ENCODE measurements at places on chromosomes 13 and 19. TPM values are rescaled to one million over a fixed set of nuclear protein-coding genes. Genes with fewer than 3 reads are reported as not detected.

DNA sequence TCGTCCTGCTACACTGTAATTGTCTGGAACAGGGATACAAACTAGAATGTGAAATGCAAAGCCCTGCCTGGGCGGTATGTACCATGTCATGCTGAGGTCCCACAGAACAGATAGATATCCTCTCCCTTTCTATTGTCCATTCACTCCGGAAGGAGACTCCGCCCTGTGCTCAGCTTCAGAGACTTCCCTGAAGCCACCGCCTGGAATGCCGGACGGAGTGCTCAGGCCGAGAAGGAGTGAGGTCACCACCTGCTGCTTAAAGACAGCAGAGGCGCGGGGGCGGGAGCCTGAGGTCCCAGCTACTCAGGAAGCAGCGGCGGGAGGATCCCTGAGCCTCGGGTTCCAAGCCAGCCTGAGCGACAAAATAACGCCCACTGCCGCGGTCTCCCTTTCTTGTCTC, 890 bp upstream of the ZNF611 start:
- H3K4me1 ChIP-seq, result no peaks in the 10 kb centered on the region
- no peak overlapping the region for H3K27ac ChIP-seq
- H3K4me3 ChIP-seq, result no peak overlapping the region
- no peaks in the 10 kb centered on the region for H3K27me3 ChIP-seq
- H3K36me3 ChIP-seq, result no peaks in the 10 kb centered on the region

- no peaks in the 10 kb centered on the region for H3K36me3 ChIP-seq
- H3K4me1 ChIP-seq, result no peaks in the 10 kb centered on the region
- DNase-seq, result no peak
Measured at GRCh38 chr13:111517641-111518010, 197.2 kb downstream of the TEX29 start.

DNA sequence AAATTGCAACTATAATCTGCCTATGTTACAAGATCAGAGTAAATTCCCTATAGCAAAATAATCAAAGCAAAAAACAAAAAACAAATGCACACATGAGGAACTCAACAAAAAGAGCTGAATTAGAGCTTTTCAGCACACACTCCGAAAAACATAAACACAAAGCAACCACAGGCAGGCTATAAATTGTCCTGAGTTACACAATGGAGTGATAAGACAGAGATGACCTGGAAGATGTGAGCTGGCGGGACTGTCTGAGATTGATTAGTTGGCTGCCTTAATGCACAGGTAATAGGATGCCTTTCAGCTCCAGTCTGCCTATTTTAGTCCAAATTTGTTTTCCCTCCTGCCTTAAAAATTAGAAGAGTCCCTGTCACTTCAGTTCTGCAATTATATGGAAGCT, 159.0 kb upstream of the FNDC3A start:
- H3K4me3 ChIP-seq, result no peak overlapping the region
- no peak overlapping the region for H3K27ac ChIP-seq
- DNase-seq, result peak; percentile 31
- no peaks in the 10 kb centered on the region for H3K36me3 ChIP-seq

GRCh38 chr13:51784097-51784496, 19.9 kb downstream of the DHRS12 start:
- H3K27ac ChIP-seq, result no peak overlapping the region
- peaks cover 14% of the 10 kb centered on the region for H3K4me1 ChIP-seq
- no peaks in the 10 kb centered on the region for H3K27me3 ChIP-seq
- no peak overlapping the region for H3K4me3 ChIP-seq
- no peak for DNase-seq
- no peaks in the 10 kb centered on the region for H3K36me3 ChIP-seq

DNA sequence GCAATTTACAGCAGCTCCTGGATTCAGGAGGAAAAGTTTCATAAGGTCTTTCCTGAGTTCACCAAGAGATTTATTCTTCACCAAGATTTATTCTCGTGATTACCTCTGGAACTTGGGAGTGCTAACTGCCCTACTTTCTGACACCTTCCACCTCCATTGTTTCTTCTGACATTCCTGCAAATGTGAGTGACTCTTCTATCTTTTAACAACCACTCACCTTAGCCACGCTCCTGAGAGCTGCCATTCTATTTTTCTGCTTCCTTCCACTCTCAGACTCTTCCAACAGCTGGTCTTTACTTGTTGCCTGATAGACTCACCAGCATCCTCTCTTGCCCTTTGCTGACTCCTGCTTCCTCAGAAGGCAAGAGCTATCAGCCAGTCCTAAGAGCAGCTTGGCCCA, 11.5 kb upstream of the CBY2 start:
- no peaks in the 10 kb centered on the region for H3K36me3 ChIP-seq
- H3K27ac ChIP-seq, result no peak overlapping the region
- peaks cover 3% of the 10 kb centered on the region for H3K27me3 ChIP-seq
- no peak for DNase-seq

DNA sequence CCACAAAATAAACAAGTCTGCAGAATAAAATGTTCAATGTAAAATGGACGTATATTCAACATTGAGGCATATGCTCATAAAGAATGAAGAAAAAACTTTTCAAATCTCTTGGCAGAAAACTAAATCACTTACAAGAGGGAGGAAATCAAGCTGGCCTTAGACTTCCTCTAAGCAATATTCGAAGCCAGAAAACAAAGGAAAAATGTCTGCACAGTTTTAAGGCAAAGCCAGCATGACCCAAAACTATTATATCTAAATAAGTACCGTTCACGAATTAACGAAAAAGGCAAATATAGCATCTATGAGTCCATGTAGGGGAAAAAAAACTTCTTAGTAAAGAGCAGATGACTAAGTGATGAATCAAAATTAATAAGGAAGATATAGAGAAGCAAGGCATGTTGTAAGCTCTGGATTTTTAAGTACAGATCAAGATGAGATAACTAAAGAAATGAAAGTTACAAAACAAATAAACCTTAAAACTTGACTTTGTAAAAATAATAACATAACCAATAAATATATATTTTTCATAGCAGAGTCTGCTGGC, 101.3 kb downstream of the KCNRG start:
- H3K36me3 ChIP-seq, result peaks cover 8% of the 10 kb centered on the region
- H3K27me3 ChIP-seq, result no peaks in the 10 kb centered on the region
- peaks cover 2% of the 10 kb centered on the region for H3K4me1 ChIP-seq
- DNase-seq, result peak; percentile 19

DNA sequence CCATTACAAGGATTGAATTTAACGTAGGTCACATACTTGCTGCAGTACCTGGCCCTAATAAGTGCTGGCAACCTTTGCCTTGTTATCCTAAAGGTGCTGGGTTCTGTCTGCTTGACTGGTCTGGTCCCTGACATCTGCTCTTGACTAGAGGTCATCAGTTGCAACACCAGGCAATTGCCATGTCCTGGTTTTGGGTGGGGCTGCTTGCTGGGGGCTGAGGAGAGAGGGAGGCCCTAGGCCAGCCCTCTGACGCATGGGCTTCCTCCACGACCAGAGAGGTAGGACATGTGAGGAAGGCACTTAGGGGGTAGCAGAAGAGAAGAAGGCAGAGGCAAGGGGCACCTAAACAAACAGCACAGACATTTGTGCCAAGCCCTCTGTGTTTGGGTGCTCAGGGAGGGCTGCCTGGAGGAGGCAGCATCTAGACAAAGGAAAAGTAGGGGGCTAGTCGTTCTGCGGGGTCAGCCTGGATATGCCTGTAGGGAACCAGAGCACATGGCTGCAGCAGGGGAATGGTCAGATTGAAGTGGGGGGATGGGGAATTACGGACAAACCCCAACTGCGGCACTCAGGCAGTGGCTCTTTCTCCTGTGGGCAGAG, 21.7 kb downstream of the VSTM2B start:
- H3K27me3 ChIP-seq, result no peaks in the 10 kb centered on the region
- no peak for DNase-seq
- no peak overlapping the region for H3K4me3 ChIP-seq
- no peaks in the 10 kb centered on the region for H3K4me1 ChIP-seq
- H3K27ac ChIP-seq, result no peak overlapping the region

DNA sequence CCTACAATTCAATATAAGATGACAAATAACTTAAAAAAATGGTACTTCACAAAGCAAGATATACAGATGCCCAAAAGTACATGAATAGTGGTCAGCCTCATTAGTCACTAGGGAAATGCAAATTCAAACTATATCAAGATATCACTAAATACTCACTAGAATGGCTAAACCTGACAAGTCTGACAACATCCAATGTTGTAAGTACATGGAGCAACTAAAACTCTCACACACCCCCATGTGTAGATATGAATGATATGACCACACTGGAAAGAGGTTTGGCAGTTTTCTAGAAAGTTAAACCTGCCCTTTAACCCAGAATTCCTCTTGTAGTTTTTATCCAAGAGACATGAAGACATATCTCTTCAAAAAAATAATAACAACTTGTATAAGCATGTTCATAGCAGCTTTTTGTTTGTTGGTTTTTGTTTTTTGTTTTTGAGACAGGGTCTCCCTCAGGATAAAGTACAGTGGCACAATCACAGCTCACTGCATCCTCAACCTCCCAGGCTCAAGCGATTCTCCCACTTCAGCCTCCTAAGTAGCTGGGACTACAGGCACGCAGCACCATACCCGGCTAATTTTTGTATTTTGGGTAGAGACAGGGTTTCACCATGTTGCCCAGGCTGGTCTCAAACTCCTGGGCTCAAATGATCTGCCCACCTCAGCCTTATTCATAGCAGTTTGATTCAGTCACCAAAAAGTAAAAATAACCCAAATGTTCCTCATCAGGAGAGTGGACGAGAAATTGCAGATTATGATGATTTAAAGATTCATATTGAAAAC, 55.1 kb downstream of the RFX2 start:
- no peak for DNase-seq
- H3K27me3 ChIP-seq, result no peaks in the 10 kb centered on the region
- no peak overlapping the region for H3K4me3 ChIP-seq
- H3K27ac ChIP-seq, result no peak overlapping the region
- H3K36me3 ChIP-seq, result no peaks in the 10 kb centered on the region

DNA sequence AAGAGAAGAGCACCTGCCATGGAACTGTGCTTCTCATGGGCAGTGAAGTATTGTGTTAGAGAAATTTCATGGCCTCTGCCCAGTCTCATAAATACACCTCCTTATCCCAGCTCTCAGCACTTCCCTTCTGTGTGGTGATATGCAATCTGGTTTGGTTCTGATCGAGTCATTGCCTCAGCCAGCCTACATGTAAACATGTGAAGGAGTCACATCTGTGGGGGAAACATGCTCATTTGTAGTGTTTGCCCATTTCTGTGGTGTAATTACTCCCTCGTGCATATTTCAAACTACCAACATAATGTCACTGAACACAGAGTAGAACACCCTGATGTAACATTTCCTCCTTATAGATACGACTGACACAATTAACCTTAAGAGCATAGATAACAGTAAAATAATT, 183.0 kb downstream of the DCT start:
- DNase-seq, result peak; percentile 51
- H3K27ac ChIP-seq, result no peak overlapping the region
- no peak overlapping the region for H3K4me3 ChIP-seq
- no peaks in the 10 kb centered on the region for H3K4me1 ChIP-seq
- no peaks in the 10 kb centered on the region for H3K36me3 ChIP-seq

DNA sequence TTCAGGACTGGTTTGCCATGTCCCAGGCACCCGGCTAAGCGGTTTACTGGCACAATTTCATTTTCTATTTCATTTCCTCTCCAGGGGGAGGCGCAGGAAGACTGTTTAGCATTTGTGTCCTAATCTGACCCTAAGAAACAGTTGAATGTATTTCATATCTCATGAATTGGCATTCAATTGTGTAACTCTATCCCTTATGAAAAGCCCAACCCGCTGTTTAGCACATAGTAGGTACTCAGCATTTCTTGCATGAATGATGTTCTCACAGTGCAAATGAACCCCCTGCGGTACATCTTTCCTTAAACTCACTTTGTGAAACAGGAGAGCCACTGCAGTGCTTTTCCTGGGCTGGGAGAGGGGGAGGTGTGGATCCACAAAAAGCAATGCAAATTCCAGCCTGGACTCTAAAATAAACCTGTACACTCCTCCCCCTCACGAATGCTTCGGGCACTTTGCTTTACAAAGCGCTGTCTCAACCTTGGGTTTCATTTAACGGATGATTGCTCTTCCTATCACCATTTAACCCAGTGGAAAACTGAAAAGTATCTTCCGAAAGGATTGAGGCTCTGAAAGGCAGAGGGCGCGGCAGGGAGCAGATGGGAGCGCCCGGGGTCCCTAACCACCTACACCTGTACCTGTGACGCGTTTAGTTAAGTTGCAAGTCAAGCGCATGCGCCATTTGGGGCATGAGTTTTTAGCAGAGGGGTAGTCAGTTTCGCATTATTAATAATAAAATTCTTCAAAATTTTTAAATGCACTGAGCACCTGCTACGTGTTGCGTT, 1.2 kb upstream of the EEF2 start:
- H3K27ac ChIP-seq, result peak overlapping the region; percentile 39
- H3K4me1 ChIP-seq, result peaks cover 13% of the 10 kb centered on the region
- H3K27me3 ChIP-seq, result no peaks in the 10 kb centered on the region
- peak overlapping the region; percentile 79 for H3K4me3 ChIP-seq
- peaks cover 32% of the 10 kb centered on the region for H3K36me3 ChIP-seq
- DNase-seq, result peak; percentile 73

DNA sequence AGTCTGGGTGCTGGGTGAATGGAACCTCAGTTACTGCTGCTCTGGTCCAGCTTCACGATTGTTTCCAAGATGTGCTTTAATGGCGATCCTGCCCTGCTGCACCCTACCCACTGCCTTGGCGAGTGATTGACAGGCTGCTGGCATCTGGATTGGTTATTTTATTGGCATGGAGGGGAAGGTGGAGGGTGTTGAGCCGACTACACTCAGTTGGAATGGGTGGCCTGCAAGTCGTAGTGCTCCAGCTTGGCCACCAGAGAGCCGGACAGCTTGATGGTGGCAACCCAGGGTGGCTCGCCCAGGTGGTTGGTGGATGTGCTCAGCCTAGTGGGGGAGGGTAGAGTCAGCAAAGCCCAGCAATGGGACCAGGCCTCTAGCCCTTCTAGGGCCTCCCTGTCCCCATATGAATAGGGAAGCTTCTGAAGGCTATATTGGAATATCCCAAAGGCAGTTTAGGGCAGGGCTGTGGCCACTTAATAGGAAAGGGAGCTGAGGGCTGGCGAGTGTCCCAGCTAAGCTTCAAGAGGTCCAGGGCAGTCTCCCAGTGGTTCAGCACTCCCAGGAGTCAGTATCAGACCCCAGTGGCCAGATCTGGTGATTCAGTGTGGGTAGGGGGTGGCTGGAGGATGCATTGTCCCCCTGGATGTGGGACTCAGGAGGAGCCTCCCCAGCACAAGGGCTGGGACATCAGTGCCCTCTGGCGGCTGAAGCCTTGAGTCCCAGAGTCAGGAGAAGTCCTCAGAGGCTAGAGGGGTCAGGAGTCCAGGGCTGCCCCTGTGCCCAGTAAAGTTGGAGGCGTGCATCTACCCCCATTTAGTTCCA, 3.4 kb downstream of the GGN start:
- no peak overlapping the region for H3K27ac ChIP-seq
- no peak overlapping the region for H3K4me3 ChIP-seq
- no peak for DNase-seq
- H3K4me1 ChIP-seq, result no peaks in the 10 kb centered on the region
- peaks cover 46% of the 10 kb centered on the region for H3K36me3 ChIP-seq

LSR gene
- polyA plus RNA-seq, result 0.44 TPM

OVOL3 gene
- polyA plus RNA-seq, result not detected

LILRB3 gene
- not detected for polyA plus RNA-seq

ZNF229 gene
- 3.0 TPM for polyA plus RNA-seq

SBSN gene
- 6.9 TPM for polyA plus RNA-seq

APC2 gene
- polyA plus RNA-seq, result 0.41 TPM

All from IMR-90 (cell line).